ENCODE measurements at places on chromosomes 7 and 10. TPM values are rescaled to one million over a fixed set of nuclear protein-coding genes. Genes with fewer than 3 reads are reported as not detected.

PPP1R17 gene
- not detected for total RNA-seq

COMMD3 gene
- total RNA-seq, result 47.5 TPM

- DNase-seq, result no peak
These were observed 5.2 kb downstream of the ADCY1 start for GRCh38 chr7:45579391-45579801.

DNA sequence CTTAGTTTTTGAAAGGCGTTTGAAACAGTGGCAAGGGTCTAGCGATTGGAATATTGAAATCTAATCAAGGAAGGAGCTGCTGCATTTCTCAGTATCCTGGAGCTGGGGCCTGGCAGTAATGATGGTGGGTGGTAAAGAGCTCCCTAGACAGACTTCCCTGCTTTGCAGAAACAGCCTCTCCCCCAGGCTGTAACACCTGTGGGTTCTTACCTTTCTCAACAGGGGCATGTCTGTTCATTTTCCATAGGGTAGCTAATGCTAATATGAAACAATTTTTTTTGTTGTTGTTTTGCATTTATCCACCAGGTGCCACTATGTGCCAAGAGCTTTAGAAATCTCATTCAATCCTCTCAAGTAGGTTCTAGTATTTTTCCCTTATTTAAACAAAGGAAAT lies 345.5 kb downstream of the REEP3 start:
- DNase-seq, result peak; percentile 41

Measured in foreskin keratinocyte (primary cell).